Stomach (tissue), 19 donors: ENCODE measurements at places on chromosomes 12 and 14.

DNA sequence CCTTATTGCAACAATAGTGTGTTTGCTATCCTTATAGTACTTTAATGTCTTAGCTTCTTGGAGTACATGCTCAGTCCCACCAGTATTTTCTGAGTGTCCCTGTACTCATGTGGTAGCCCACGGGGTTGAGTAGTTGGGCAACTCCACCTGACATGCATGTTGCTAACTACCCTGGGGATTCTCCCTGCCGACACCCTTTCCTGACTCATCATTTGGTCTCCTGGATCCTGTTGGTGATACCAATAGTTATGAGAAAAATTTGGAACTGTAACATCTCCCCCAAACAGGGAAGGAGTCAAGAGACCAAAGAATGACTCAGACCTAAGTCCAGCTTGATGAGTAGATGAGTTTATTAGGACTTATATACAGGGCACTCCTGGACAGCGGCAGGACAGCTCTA lies 101.6 kb downstream of the BRMS1L start:
- no peak for DNase-seq

DNA sequence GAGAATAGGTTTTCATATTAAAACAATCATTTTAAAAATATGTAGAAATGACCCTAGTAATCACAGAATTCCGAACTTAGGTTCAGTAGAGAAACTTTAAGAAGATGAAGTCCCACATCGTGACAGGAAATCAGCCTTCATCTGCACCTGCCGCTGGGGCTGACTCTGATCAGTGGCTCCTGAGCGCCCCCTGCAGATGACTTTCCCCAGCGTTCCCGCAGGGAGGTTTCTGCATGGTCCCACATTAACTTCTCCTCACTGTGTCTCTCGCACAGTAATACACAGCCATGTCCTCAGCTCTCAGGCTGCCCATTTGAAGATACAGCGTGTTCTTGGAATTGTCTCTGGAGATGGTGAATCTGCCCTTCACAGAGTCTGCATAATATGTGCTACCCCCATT lies 1131.1 kb downstream of the TMEM121 start:
- peak; percentile 3 for DNase-seq

- DNase-seq, result peak; percentile 49
These were observed 147.9 kb upstream of the NCOR2 start for GRCh38 chr12:124715121-124715990.

DNA sequence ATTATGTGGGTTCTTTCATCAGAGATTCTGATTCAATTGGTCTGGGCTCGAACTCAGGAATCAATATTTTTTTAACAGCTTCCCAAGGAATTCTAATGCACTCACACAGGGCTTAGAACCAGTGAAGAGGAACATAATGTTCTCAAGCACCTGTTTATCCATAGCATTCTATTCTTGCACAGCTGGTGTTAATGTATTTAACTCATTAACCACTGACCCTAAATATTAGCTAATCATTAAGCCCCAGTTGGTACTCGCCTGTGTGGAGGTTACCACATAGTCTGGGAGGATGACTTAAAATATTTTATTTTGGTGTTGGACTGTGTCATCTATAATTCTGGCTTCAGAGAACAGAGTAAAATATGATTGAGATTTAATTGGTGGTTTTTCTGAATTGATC lies 45.3 kb downstream of the LRP6 start:
- DNase-seq, result peak; percentile 10

GRCh38 chr14:20550926-20551325 lies 9.9 kb downstream of the RNASE9 start:
- DNase-seq, result no peak

GRCh38 chr12:70367258-70368141 lies 1.4 kb downstream of the KCNMB4 start:
- DNase-seq, result no peak

GRCh38 chr14:65206448-65207096 lies 104.3 kb upstream of the MAX start:
- DNase-seq, result no peak

- peak; percentile 51 for DNase-seq
These were observed 24.5 kb downstream of the FIGNL2 start for GRCh38 chr12:51823875-51824565.

DNA sequence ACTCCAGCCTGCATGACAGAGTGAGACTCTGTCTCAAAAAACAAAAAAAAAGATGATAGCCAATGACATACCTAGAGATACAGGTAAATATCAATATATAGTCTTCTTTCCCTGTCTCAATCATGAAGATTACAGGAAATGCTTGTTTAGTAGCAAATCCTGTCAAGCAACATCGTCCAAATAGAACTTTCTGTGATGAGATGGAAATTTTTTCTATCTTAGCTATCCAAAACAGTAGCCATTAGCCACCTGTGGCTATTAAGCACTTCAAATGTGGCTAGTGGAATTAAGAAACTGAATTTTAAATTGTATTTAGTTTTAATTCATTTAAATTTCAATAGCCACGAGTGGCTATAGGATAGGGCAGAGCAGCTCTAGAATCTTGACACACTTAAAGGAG lies 33.2 kb upstream of the RIC8B start:
- no peak for DNase-seq

DNA sequence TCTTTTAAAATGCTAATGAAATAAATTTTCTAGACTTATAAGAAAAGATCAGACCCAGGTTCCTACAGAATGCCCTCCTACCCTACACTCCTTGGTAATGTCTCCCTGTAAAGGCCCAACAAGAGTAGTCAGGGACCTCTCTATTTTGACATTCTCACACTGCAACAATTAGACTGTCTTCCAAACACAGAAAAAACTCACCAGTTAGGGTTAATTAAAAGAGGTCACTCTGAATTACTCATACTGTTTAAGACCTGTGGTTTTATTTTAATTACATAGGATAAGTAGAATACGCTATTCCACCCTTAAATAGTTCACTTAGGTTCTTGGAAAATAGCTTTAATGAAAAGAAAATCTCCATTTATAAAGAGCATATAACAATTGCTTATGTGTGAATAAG lies 142.4 kb downstream of the ITPR2 start:
- DNase-seq, result no peak

- DNase-seq, result no peak
These were observed 289.9 kb downstream of the BCAT1 start for GRCh38 chr12:24659016-24659415.

DNA sequence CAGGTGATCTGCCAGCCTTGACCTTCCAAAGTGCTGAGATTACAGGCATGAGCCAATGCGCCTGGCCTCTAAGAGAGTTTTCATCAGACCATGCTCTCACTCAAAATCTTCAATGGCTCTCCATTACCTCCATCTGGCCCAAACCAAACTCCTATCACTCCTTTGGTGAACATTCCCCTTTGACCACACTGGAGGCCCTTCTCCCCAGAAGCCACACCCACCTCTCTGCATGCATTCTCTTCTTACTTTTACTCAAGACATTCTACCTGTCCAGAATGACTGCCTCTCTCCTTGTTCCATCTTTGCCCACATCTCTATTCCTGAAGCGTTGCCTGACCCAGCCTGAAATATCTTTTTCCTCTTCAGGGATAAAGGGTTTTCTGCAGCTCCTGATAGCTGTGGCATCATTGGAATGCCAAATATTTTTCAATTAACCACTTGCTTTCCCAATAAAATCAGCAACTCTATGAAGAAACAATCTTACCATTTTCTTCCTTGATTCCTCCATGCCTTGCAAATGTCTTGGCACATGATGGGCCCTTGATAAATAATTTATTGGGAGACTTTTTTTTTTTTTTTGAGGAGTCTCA lies 15.5 kb downstream of the PLEK2 start:
- no peak for DNase-seq

GRCh38 chr12:71555191-71555590 lies 108.5 kb downstream of the ZFC3H1 start:
- DNase-seq, result no peak

GRCh38 chr12:92261071-92261470 lies 115.4 kb upstream of the BTG1 start:
- DNase-seq, result no peak

- DNase-seq, result no peak
These were observed 958 bp downstream of the SPATS2 start for GRCh38 chr12:49368240-49368600.

- DNase-seq, result no peak
These were observed 49.1 kb downstream of the ARL6IP4 start for GRCh38 chr12:123029550-123029949.

DNA sequence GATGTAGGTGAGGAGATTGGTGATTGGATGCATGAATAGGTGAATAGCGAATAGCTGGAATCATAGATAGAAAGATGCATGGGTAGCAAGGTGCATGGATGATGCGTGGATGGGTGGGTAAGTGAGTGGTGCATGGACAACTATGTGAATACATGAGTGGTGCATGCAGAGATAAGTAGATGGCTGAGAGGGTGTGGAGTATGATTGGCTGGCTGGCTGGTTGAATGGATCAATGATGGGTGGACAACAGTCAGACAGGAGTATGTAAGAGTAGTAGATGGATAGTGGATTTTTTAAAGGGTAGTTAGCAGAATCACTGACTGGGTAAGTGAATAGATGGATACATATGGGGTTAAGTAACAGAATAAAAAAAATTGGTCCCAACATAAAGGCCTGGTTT lies 33.9 kb downstream of the SERPINA3 start:
- no peak for DNase-seq

DNA sequence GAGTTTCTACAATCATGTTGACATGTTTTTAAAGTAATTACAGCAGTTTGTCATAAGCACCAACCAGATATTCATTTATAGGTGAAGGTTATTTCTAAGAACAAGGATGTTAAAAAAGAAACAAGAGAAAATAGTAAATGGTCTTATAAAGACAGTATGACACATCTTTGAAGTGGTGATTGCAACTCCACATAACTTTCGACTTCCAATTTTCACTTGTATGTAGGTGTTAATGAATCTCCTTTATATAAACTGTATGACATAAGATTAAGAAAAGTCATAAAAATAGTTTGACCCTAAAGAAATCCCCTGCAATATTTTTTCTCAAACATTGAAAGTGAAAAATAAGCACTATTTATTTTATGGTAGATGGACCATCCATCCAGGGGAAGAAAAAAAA lies 144.8 kb upstream of the PTPRQ start:
- no peak for DNase-seq

GRCh38 chr12:34340534-34341361 lies 318.5 kb downstream of the ALG10 start:
- DNase-seq, result no peak

DNA sequence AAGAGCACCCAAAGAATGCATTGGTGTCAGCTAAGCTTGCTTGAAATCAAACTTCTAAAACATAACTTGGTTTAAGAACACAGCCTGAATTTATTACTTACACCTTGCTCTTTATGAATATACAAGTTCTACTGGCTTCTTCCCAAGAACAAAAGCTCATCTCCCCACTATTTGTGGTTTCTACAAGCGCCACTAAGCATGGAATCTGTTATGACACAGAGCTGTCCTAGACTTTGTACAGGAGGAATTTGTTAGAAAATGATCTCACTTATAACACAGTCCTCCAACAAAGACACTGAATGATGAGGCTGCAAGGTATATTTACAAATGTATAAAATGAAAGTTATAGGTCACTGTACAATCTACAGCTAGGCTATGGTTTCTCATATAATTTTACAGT lies 452.1 kb downstream of the BCAT1 start:
- no peak for DNase-seq

GRCh38 chr12:103373088-103373523 lies 122.7 kb downstream of the C12orf42 start:
- peak; percentile 77 for DNase-seq

GRCh38 chr12:106051853-106052531 lies 86.8 kb downstream of the NUAK1 start:
- no peak for DNase-seq

DNA sequence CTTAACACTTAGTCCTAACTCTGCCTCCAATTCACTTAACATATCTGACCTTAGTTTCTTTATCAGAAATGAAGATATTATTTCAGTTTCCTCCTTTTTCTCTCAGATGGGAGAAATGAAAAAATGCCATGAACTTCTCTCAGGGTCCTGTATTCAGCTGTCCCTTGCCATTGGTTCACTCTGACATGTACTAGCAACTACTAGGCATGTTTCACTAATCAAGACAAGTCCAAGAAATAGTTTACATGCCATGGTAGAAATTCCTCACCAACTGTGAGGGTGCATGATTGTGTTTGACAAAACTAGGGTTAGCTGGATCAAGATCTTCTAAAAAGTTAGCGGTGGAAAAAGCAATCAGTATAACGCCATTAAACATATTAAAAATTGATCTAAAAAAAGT lies 7.0 kb upstream of the ATXN7L3B start:
- no peak for DNase-seq

DNA sequence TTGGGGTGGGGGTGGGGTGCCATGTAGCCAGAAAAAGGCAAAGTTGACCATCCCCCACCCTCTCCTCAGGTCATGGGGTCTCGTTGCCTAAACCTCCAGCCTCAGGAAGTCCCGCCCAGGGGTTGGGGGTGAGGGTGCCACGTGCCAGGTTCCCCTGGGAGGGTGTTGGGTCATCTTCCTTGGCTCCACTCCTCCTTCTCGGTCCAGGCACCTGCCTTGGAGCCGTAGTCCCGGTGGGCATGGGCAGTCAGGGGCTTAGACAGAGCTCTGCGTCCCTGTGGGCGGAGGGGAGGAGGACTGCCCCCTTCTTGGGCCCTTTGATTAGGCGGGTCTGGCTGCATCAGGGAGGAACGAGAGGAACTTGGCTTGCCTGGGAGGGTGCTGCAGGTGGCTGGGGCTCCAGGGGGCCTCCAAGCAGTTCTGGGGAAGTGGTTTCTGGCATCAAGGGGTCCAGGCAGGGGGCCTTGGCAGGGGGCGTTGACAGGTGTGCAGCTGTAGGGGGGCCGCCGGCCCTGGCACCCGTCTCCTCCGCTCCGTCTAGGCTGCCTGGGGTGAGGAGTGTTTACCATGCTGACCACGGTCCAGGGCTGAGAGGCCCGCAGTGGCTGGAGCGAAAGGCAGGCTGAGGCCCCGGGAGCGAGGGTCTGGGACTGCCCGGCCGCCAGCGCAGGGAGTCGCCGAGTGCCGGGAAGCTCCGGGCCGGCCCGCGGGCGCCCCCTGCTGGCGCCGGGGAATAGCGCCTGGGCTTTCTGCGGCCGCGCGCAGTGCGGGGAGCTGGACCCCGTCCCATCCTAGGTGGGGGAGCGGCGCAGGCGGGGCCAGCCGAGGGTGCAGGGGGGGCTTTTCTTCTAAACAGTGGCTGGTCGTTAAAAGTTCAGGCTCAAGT lies 7.9 kb downstream of the SETD1B start:
- DNase-seq, result peak; percentile 92

DNA sequence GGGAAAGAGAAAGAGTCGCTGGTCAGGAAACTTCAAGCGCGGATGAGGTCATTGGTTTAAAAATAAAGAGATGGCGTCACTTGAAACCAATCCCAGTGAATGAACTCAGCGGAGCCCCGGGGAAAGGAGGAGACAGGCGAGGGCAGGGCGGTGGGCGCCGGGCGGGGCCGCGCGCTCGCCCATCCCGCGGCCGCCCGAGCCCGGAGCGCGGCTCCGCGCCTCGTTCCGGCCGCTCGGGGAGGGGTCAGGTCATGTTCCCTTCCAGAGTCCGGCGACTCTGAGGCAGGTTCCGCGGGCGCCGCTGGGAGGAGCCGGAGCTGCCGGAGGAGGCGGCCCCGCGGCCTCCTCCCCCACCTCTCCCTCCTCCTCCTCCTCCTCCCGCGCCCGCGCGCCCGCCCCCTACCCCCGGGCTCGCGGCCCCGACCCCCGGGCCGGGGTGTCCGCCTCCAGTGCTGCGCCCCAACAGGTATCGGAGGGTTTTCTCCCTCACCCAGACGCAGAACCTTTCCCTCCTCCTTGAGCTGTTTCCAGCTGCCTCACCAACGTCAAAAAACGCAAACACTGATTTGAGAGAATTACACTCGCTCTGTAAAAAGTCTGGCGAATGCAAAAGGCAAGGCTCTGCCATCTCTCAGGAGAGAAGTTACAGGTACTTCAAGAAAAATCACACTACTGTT lies at the start of gene DUSP16:
DUSP16 (minus strand) TSS at position 279 of the 677 bp plus-strand sequence. CDS start 41,765 bp downstream, outside the sequence.
- peak; percentile 93 for DNase-seq

GRCh38 chr14:103332143-103332919 lies 1.7 kb upstream of the EIF5 start:
- no peak for DNase-seq

GRCh38 chr12:13204428-13204827 lies 7.9 kb downstream of the EMP1 start:
- no peak for DNase-seq
